Activated naive CD4-positive, alpha-beta T cell (primary cell): ENCODE measurements at places on chromosomes 5 and 9.

DNA sequence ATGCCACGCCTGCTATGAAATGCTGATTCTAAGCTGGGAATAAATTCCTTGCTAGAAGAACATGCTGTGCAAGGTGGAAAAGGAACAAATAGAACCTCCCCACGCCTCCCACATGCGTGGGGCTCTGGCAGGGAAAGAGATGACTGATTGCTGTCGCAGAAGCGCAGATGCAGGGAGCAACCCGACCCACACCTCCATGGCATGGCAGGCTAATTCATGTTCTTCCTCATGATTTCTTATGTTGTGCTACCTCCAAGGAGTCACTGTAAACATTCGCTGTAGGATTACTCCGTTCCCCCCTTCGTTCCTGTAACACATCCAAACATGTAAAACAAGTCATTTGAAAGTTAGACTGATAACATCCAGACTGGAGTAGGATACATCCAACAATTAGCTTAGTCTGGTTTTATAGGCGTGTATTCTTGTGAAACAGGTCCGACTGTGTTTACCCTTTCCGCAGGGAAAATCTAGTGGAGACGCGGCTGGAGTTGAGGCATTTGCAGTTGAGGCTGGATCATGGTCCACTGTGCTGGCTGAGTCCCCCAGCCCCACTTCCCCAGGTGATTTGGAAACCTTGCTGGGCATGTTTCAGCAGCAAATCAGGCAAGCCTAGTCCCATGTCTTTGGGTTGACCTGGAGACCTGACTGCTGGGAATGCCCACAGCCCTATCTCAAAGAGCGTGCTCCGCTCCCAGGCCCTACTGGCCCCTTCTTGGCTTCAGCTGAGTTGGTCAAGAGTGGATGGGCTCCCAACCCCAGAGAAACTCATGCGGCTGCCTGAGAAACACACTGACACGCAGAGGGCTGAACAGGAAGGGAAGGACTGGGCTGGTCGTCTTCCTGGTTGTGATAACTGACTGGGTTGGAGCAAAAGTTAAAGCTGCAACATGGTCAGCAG, 24.8 kb upstream of the ANKRD33B start:
- no peak for DNase-seq

DNA sequence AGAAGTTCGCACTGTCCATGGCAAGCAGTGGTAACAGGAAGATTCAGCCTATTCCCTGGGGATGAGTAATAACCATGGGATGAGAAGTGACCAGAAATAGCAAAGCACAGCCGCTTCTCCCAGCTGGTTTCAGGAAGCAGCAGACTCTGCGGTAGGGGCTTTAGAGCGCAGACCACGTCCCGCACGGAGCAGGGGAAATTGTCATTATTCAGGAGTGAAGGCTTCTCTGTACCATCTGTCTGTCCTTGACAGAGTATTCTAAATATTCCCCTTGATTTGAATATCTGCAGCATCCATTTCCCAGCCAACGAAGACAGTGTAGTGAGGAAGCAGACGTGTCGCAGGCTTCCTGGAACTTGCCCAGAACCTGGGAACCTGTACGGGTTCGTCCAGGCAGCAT, 159.6 kb downstream of the NXNL2 start:
- no peak for DNase-seq

GRCh38 chr9:4137234-4137633, 162.6 kb downstream of the GLIS3 start:
- DNase-seq: no peak

GRCh38 chr5:1318659-1319251, 23.9 kb upstream of the TERT start:
- no peak for DNase-seq

DNA sequence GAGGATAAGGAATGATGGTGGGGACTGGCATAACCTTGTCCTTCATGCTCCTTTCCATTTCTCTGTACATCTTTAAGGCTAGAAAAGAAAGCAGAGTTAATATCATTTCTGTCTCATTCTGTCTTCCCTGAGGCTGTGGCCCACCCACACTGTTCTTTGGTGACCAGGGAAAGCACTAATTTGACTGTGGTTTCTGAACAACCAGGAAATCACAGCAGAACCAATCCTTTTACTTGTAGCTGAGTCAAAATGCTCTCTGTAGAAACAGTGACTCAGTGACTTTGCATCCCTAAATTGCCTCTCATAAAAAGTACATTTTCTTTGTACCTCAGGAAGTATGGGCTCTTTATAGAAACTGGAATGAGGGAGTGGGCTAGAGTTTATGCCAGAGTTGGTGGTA, 28.1 kb downstream of the IL33 start:
- no peak for DNase-seq

DNA sequence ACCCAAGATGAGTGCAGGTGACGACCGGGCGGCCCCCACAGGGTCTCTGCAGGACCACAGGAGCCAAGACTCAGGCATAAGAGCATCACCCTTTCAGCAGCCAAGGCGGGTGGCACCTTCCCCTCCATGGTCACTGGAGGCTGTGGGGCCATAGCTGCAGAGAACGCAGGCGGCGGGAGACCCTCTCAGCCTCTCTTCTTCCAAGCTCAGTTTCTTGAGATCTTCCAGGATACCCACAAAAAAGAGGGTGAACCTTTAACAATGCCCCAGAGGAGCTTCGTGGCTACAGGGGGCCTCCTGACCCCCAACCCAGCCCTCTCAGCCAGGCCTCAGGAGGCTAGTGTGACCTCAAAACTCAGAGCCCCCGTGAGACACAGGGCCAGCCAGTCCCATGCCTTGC, 5.8 kb upstream of the TBC1D9B start:
- no peak for DNase-seq
